EH (cell line): ENCODE measurements at places on chromosomes 11 and 22.

DNA sequence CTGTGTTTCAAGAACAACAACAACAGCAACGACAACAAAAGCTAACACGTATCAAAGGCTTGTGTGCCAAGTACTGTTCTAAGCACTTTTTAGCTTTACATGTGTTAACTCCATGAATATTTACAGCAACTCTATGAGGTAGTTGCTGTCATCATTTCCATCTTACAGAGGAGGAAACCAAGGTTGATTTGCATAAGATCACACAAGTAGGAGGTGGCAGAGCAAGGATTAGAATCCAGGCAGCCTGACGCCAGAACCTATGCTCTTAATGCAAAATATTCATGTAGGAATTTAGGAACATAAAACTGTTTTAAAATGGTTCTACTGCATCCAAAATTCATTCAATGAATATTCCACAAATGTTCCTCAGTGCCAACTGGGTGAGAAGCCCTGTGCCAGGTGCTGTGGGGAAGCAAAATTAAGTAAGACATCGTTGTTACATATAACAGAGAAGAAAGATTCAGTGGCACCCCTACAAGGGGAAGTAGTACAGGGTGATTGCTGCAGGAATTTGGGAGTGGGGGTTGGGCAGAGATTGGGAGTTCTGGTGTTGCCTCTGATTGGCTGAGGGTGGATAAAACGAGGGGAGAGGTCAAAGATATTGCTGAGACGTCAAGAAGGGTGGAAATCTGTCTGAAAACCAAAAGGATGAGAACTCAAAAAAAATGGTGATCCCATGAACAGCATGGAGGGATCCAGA is 86.1 kb upstream of the ARHGAP20 start:
- no peak for DNase-seq

- no peak for DNase-seq
Measured at GRCh38 chr11:27388001-27388400, 25.0 kb upstream of the CCDC34 start.

DNA sequence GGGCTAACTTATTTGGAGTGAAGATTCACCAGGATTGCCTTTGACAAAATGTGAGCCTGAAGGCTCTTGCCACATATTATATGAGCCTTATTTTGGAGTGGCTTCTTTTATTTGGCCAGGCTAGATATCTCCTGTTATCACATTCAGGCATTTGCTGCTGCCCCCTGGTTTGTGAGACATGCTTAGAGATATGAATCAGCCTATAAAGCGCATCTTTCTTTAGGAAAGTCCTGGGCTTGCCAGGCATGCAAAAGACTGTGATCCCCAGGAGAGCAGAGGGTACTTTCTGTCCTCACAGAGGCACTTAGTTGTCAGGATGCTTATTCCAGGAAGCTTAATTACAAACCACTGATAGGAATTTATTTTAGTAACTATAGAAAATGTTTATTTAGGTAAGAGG is 333.3 kb downstream of the FAT3 start:
- DNase-seq: peak; percentile 38

- DNase-seq: peak; percentile 15
Measured at GRCh38 chr11:23866641-23867040, 630.2 kb upstream of the LUZP2 start.

DNA sequence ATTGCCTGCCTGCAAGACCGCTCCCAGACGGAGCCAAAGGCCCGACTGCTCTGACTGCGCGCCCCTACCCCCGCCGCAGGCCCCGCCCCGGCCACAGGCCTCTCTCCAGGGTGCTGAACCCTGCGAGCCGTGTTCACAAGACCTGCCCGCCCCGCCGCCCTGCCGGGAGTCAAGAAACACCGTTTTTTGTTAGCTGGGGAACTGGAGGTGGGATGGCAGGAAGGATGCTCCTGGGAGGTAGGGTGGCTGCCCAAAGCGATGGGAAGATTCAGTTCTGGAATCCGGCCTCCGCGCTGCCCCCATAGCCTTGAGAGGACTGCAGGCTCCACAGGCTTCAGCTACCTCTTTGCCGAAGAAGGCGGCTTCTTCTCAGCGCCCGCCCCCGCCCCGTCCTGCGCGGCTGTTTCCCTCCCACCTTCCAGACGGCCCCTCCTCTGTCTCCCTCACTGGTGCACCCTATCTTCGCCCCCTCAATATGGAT is 2.7 kb upstream of the PDE2A start:
- peak; percentile 49 for DNase-seq

DNA sequence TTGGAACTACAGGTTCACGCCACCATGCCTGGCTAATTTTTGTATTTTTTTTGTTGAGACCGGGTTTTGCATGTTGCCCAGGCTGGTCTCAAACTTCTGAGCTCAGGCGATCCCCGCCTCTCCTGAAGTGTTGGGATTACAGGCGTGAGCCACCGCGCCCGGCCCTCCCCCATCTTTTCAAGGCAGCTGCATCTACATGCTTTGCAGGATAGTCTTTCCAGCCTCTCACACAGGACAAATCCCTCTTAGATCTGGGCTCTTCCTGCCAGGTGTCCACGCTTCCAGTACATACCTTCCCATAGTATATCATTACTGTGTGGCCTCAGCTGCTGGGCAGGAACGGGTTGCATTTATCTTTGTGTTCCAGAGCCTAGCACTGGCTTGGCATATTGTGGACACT is 49.7 kb downstream of the C11orf96 start:
- DNase-seq: no peak

DNA sequence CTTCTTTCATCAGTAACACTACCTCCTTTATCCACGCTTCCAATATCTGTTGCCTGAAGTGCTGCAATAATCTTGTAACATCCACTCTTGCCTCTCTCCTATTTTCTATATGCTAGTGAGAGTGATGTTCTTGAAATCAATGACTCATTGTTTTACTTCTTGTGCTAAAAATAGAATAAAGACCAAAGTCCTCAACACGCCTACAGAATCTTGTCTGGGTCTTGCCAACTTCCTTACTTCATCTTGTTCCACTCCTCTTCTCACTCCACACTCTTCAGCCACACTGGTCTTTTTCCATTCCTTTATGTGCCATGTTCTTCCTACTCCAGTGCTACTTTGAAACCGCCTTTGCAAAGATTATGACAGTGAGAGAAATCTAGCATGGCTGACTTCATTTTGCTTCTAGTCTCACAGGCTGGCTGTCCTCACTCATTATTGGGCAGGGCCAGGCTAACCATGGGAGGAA is 136.4 kb downstream of the CCDC81 start:
- peak; percentile 79 for DNase-seq
